NCI-H1436 (cell line): ENCODE measurements at places on chromosomes 11 and 22.

- no peak for DNase-seq
These were observed 24.2 kb downstream of the EIF3F start for GRCh38 chr11:8011371-8011770.

- no peak for DNase-seq
These were observed at the start of gene MAP6 for GRCh38 chr11:75668451-75669297. TSS of gene MAP6 (minus strand) at chr11:75669038. CDS start at chr11:75668369, 669 bp downstream.

GRCh38 chr11:44986315-44986714, 35.6 kb upstream of the TP53I11 start:
- no peak for DNase-seq

GRCh38 chr11:7469351-7469865, 15.9 kb upstream of the OLFML1 start:
- no peak for DNase-seq

- DNase-seq: no peak
These were observed 189.3 kb downstream of the MIAT start for GRCh38 chr22:26846645-26847044.

DNA sequence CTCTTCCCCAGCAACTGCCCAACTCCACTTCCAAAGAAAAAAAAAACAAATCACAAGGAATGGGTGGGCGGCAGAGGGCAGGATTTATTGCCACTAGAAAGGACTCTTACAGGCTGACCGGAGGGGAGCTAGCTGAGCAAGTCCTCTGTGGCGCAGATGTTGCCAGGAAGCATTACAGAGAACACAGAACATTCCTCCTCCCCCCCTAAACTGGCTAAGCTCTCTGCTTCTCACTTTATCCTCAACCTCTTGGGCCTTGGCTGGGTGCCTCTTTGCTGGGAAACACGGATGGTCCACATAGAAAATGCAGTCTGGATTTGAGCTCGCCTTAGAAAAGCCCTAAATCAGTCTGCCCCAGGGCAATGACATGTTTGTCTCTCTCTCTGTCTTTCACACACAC, 12.6 kb upstream of the FJX1 start:
- no peak for DNase-seq

GRCh38 chr22:38348751-38349496, 31.7 kb upstream of the CSNK1E start:
- DNase-seq: no peak

DNA sequence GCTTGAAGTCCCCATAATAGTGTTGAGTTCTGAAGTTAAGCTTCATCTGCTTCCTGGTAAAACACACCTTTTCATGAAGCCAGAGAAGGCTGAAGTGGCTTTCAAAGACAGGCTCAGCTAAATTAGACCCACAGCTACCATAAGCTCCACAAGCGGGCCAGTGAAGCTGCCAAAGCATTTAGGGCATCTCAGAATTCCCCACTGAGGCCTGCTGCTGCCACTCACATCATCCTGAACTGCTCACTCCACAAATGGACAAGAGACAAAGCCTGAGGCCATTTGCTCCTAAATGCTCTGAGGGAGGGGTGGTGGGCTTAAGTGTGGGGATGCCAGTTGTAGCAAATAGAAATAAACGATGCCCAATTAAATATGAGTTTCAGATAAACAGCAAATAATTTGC, 14.6 kb downstream of the CCDC83 start:
- DNase-seq: no peak

DNA sequence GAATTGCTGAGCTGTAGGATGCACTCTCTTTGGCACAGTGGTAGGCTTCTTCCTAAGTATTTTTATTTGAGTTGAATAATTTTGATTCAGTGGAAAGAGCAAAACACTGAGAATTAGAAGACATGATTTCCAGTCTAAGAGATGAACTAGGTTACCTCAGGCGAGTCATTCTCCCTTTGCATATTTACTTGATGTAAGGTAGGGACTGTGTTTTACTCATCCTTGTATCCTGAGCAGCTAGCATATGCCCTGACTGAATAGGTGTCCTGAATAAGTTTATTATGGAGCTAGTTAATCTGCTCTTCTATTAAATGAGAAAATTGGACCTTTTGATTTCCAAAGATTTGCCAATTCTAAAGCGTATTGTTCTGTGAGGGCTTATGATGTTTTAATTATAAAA, 50.7 kb downstream of the STIM1 start:
- DNase-seq: no peak

DNA sequence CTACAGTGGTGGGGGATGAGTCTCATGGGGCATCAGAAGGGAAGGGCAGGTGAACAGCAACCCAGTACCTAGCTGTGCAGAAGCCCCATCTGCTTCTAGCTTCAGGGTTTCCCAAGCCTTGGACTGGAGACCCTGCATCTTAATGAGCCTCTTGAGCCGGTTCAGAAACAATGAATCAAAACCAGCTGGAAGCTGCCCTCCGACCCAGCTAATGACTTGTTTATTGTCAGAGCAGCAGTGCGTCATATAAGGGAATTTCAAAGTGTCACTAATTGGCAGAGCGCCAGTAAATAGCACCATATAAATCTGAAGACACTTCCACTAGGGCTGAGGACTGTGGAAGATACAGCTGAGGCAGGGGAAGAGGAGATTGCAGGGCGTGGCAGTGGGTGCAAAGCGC, 57.5 kb downstream of the RPUSD4 start:
- DNase-seq: no peak

DNA sequence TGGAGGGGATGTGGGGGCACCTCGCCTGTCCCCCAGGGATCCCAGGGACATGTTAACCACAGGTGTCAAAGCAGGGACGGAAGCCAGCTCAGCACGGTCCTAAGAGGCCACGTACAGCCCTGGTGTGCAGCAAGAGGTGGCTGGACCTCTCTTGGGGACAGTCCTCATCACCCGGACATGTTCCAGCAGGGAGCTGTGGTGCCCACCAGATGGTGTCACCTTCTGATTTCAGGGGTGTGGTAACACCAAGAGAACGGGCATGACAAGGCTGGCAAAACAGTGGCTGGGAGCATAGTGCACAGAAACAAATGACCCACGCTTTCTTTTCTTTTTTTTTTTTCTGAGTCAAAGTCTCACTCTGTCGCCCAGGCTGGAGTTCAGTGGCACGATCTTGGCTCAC, 25.6 kb upstream of the COMT start:
- DNase-seq: no peak

- no peak for DNase-seq
These were observed 2.6 kb upstream of the LTBP3 start for GRCh38 chr11:65560555-65561418.

DNA sequence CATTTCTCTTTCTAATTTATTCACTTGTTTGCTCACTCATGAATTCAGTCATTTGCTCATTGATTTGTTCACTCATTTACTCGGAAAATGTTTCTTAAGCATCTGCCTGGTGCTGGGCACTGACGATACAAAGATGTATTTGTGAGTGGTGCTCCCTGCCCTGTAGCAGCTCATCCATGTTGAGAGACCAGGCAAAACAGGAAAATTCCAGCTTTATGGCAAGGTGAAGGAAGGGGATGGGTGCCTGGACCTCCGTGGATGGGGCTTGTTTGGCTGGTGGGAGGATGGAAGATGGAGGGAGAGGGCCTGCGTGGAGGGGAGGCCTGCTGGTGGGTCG, 53.1 kb downstream of the TBC1D22A start:
- no peak for DNase-seq

DNA sequence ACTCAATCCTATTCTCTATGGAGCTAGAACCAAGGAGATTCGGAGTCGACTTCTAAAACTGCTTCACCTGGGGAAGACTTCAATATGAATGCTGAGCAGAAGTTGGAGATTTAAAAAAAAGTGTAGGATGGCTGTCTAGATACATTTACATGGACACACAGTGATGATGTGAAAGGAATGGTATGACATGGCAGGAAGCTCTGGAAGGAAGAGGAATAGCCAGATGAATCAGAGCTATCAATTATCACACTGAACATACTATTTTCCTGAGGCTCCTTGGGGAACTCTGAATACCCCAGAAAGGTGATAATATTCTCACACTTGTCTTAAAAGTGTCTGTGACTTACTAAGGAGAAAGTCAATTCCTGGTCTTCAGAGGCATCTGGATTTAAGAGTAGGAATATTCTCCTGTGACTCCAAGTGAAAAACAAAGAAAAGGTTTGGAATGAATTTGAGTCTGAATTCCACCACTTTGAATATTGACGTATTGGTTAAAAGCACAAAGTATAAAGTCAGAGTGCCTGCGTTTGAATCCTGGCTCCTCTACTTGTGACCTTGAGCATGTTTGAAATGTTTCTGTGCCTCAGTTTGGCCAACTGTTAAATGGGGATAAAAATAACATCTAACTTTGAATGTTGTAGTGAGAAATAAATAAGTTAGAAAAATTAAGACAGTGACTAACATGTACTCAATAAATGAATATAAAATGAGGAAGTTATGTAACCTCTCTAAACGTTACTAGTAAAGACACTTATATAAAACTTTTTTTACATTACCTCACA, 1.3 kb downstream of the OR52D1 start:
- no peak for DNase-seq

DNA sequence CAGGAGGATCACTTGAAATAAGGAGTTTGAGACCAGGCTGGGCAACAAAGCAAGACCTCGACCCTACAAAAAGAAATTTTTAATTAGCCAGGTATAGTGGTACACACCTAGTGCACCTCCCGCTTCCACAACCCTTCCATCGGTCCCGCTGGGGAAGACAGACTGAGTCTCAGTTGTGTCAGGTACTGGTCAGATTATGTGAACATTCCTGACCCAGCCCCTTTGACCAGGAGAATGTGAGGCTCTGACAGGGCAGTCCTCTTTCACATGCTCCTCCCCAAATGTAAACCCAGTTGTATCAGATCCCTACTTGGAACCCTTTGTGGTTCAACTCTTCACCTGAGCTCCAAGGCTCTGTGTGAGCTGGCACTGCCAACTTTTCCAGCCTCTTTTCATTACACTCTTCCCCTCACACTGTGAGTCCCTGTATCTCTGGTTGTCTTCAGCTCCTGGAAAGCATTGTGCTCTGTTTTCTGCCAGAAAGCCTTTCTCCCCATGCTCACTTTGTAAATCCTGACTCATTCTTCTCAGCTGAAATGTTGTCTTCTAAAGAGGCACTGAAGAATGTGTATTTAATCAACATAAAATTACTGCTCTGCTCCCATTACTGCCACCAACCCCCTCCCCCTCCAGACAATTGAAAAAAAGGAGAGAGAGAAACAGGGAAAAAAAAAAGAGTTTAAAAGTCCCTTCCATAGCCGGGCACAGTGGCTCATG, 2.1 kb upstream of the TTLL12 start:
- DNase-seq: no peak

DNA sequence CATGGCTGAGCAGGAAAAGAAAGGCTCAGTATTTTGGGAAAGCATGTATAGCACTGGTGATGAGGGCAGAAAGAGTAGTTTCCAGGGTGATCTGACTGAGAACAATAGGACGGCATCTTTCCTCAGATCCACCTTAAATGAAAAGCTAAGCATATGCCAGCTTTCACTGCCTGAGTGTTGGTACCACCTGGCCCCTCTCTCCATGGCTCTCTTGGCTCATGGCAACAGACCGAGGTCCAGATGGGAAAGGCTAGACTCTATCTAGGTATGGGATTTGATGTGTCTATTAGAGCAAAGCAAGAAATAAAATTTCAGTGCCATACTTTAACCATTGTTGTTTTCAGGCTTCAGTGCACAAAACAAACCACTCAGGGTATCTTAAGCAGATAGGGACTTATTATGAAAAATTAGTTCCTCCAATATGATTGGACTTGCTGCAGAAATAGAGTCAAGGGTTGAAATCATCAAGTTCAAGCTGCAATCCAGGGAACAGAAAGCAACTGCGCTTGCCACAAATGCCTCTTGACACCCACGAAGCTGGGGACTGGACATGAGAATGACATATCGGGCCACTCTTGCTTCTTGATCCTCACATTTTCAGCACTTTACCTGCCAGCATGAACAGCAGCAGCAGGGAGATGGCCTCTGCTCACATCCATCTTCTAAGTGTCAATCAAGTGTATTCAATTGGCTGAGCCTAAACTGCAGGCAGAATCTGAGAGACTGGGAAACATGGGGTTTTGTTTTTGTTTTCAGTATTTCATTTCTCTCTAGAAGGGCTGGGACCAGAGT, 64.0 kb upstream of the SNX19 start:
- DNase-seq: no peak

GRCh38 chr11:45285250-45285828, 802 bp downstream of the SYT13 start:
- DNase-seq: no peak

GRCh38 chr11:88849368-88849767, 216.4 kb downstream of the GRM5 start:
- no peak for DNase-seq

DNA sequence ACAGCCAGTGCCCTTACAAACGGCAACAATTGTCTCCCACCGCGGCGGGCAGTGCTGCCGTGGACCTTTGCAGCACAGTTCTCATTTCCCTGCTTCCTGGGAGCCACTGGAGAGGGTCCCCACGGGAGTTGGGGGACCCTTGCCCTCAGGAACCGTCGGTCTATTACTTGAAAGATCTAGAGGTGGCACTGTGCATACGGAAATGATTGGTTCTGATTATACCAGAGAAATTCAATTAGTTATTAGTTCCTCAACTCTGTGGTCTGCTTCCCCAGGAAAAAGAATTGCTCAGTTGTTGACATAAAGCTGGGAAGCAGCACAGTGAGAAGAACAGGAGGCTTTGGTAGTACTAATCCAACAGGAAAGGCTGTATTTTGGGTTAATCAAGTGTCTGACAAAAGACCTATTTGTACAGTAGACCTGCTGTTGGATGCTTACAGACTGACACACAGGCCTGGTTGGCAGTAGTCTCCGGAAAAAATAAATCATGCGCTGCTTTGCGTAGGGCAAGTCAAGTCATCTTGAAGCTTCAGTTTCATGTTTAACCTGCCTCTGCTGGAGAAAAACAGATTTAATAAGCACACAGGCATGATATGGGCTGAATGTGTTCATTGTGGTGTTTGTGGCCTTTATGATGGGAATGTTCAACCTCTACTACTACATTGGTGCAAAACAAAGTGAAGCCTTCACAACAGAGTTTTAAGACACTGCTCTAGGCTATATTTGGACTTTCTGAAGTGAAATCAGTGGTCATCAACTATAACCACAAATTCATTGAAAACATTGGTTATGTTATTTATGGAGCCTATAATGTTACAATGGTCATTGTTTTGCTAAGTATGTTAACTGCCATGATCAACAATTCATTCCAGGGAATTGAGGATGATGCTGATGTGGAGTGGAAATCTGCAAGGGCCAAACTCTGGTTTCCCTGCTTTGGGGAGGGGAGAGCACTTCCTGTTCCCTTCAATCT, 54.6 kb upstream of the SC5D start:
- no peak for DNase-seq

- no peak for DNase-seq
These were observed 42.4 kb upstream of the API5 start for GRCh38 chr11:43269254-43269918.

- no peak for DNase-seq
These were observed 5.2 kb downstream of the UPB1 start for GRCh38 chr22:24500277-24500820.

DNA sequence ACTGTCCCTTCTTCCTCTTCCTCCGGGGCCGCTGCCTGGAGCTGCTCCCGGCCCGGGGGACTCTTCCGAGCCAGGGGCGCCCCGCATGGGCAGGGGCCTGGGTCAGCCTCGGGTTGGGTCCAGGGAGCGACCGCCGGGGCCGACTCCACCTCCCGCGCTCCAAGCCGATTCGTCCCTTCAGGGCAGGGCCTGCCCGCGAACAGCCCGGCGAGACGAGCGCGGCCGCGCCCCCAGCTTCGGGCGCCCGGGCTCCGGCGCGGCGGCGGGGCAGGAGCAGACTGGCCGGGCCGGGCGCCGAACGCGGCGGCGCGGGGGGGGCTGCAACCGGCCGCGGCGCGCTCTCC, at the start of gene LARGE1:
Gene LARGE1 (minus strand): TSS at position 280 of the 344 bp plus-strand sequence.
- no peak for DNase-seq

- no peak for DNase-seq
These were observed 38.4 kb upstream of the RTL6 start for GRCh38 chr22:44536411-44536810.
